Bronchial epithelial cell (primary cell): ENCODE measurements at places on chromosomes 5 and 9.
A peak's percentile ranks its signal among the peaks of the same experiment; 100 is the strongest.

DNA sequence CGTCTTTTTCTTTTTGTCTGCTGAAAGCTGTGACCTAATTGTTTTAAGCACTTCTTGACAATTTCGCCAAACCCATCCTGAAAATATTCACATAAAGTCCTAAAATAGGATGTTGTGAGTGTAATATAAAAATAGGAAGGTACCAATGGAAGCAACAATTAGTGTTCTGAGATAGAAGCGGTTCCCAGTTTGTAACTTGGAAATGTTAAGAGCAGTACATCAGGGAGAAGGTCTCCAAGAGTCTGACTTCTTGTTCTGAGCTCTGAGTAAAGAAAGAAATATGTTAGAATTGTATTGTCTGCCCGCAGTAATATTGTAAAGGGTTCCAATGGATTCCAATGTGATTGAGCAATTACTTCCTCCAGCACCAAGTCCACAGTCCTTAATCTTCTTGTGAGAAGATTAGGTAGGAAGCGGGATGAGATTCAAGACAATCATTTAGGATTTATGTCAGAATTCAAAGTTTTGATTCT, 3.9 kb downstream of the VCAN start:
- peak; percentile 87 for DNase-seq

GRCh38 chr5:127979475-127979874, 104.1 kb upstream of the SLC12A2 start:
- no peak for DNase-seq

GRCh38 chr5:148454576-148454975, 70.8 kb downstream of the FBXO38 start:
- DNase-seq = no peak

- no peak for DNase-seq
Measured at GRCh38 chr9:134546246-134546731, 95.3 kb upstream of the COL5A1 start.
